ENCODE measurements at places on chromosomes 6 and 20. TPM values are rescaled to one million over a fixed set of nuclear protein-coding genes. Genes with fewer than 3 reads are reported as not detected.

- no peak for DNase-seq
Observed at GRCh38 chr20:1718604-1719384, 61.2 kb upstream of the SIRPG start.

DNA sequence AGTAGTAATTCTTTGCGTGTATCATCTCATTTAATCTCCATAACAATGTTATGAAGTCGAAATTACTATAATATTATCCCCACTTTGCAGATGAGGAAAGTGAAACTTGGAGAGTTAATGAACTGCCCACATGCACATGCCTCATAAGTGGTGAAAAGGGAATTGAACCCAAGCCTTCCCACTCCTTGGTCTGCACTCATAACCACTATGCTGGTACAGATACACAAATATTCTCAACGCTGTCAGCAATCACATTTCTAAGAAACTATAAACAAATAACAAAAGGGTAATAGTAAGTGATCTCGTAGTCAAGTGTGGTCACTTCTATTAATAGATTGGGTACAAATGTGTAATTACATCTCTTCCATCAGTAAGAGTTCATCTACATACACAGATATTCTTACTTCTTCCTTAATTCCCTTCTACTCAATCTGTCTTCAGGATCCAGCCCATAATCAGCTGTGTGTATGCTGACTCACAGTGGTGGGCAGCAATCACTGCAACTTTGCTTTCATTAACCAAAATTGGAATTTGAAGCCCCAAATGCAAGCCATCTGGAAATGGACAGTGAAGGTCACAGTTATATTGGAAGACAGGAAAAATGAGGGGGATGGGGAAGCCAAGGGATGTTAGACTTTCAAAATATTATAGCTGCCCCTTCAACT lies 6.6 kb downstream of the PRSS35 start:
- DNase-seq: no peak

GRCh38 chr20:18233408-18233943 lies 54.9 kb upstream of the ZNF133 start:
- no peak for DNase-seq

PPP1R16B gene
- not detected for polyA plus RNA-seq

DNA sequence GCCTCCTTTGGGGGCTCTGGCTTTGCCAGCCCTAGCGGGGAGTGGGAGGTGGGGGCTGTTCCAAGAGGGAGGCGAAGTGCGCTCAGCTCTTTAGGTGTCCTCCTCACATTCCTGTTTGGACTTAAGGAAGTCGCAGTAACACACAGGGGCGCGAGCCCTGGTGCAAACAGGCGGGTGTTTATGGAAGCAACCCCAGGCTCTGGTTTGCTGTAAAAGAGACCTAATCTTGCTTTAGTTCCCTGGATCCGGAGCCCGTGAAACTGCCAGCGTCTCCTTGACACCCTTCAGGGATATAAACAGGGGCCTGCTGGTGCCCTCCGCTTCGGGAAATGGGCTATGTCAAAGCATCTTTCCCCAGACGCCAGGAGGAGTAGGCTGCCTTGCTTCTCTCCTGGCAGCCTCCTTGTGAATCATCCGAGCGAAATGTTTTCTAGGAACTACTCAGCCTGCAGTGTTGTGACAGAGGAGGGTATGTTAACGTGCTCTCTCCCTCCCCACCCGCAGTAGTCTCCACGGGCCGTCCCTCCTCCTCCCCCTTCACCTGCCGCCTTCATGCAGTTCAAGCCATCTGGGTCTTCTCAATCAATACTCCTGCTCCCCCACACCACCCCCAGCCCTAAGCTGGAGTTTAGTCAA lies 168.0 kb upstream of the LRFN2 start:
- DNase-seq: peak; percentile 13

TPD52L2 gene
- 219 TPM for polyA plus RNA-seq

- no peak for DNase-seq
Observed at GRCh38 chr6:40312213-40313015, 274.8 kb downstream of the LRFN2 start.

- no peak for DNase-seq
Observed at GRCh38 chr6:8383584-8383983, 51.8 kb downstream of the SLC35B3 start.

GRCh38 chr20:2403291-2404052 lies 22.8 kb downstream of the TGM6 start:
- no peak for DNase-seq

GRCh38 chr20:59364611-59365010 lies 64.2 kb downstream of the EDN3 start:
- no peak for DNase-seq

DNA sequence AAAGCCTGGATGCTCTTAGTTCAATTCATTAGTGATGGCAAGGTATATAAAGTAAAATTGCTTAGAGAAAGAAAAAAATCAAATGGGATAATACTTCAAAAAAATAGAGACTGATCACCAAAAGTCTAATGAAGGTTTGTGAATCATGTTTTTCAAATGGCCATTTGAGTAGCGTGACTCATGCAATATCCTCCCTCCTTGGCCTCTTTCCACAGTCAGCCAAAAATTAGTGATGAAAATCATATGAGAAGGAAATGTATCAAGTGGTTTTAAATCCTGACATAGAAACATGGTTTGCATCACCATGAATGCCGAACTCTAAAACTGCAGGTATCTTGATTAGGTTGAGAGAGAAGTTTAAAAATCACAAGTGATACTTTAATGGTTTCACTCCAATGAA lies 1.2 kb upstream of the COL19A1 start:
- no peak for DNase-seq

OTOR gene
- polyA plus RNA-seq: not detected

STK4 gene
- polyA plus RNA-seq: 18.9 TPM
